EH (cell line): ENCODE measurements at places on chromosomes 16 and 17.
A peak's percentile ranks its signal among the peaks of the same experiment; 100 is the strongest.

- no peak for DNase-seq
These were observed 154.1 kb upstream of the RPL38 start for GRCh38 chr17:74049167-74049966.

GRCh38 chr16:59124056-59124455 is 389.9 kb upstream of the GOT2 start:
- DNase-seq = no peak

DNA sequence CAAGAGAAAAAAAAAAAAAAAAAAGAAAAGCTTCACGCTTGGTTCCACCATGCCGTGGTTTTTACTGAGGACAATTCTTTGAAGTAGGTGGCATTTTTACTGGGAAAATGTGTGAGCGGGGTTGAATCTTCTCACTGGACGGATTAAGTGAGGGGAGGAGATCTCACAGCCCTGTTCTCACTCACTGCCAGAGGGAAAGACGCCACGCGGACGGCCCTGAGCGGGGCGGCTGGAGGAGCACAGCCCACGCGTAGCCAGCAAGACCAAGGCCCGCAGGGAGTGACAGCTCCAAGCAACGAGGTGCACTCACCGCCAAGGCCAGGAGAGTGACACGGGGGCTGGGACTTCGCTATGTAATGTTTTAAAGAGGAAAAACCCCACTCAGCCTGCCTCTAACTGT is 43.1 kb downstream of the MRM3 start:
- DNase-seq = no peak

- no peak for DNase-seq
These were observed 148.9 kb downstream of the RPTOR start for GRCh38 chr17:80693511-80693910.

DNA sequence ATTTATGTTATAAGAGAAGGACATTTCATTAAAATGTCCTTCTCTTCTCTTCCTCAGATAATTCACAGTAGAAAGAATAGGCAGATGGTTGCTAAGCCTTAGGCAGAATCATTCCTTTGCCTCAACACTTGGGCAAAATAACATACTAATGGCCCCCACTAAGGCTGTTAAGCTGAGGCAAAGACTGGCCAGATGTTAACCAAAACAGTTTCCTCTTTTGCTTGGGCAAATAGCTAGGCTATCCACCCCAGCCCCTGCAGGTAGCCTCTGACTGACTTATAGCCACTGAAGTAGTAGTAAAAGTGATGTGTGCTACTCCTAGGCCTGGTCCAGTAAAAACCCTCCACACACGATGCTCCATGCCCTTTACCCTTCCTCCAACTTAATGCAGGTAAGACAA is 55.2 kb downstream of the SPAG9 start:
- no peak for DNase-seq

DNA sequence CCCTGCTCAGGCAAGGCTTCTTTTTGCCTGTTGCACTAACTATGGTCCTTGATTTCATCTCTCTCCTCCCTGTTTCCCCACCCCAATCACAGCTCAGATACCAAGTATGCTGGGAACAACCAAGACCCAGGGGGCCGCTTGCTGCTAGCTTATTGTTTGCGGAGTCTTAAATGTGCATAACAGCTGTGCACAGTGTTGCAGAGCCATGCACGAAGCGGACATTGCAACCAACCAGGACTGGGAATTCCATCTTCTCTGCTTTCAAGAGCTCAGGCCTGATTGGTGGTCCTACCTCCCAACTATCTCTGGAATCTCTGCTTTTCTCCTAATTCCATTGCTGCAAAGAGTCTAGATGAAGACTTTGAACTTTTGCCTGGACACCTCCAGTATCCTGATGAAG is 281.3 kb upstream of the TNRC6C start:
- peak; percentile 39 for DNase-seq

- no peak for DNase-seq
These were observed 16.8 kb downstream of the GALNS start for GRCh38 chr16:88839745-88840599.

- peak; percentile 72 for DNase-seq
These were observed 28.1 kb downstream of the KIAA0513 start for GRCh38 chr16:85055493-85056210.

- DNase-seq = no peak
These were observed 386.7 kb downstream of the UTP18 start for GRCh38 chr17:51647067-51647466.

DNA sequence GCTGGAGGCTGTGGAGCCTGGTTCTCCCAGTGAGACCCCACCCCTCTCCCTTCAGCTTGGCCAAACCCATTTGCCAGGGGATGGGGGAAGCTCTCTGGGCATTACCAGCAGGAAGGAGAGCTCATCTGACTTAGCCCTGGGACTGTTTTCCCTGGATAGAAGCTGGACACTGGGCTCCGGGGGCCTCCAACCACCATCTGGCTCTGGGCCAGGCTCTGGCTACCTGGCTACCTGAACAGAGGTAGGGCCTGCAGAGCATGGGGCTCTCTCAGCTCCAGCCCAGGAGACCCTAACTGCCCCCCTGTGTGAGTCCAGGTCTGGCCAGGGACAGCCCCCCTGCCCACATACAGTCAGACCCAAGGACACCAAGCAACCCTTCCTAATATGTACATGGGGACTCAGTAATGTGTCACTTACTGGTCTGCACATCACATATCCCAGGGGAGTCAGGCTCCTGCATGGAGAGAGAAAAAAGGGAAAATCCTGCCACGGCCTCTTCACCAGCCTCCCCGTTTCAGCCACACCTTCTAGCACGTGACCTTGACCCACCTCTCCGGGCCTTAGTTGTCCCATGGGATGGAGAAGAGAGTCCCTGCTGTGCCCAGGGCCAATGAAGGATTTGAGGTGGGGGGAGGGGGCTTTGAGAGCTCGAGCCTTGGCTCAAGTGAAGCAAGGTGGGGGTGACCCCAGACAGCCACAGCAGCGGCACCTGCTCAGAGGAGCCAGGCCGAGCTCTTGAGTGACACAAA is 13.8 kb downstream of the CNGB1 start:
- DNase-seq = no peak

- DNase-seq = no peak
These were observed 19.7 kb upstream of the SHISA9 start for GRCh38 chr16:12881740-12882139.

- no peak for DNase-seq
These were observed 6.3 kb downstream of the KRT24 start for GRCh38 chr17:40697297-40697696.

GRCh38 chr16:75854152-75854551 is 127.9 kb upstream of the CPHXL start:
- no peak for DNase-seq

DNA sequence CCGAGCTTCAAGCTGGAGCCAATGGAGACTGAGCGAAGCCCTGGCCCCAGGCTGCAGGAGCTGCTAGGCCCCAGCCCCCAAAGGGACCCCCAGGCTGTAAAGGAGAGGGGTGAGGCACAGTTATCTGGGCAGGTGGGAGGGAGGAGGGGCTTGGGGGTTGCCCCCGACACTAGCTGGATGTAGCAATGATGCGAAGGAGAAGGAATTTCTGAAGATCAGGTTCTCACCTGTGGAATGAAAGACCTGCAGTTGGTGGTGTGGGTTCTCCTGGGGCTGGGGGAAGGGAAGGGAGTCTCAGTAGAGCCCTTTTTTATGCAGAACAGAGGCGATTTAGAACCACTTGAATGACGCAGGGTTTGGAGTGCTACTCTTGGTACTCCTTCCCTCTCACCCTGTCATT is 1.8 kb downstream of the ZNF263 start:
- DNase-seq = no peak

- DNase-seq = peak; percentile 15
These were observed 4.7 kb downstream of the KRABD2 start for GRCh38 chr17:8371786-8372185.

DNA sequence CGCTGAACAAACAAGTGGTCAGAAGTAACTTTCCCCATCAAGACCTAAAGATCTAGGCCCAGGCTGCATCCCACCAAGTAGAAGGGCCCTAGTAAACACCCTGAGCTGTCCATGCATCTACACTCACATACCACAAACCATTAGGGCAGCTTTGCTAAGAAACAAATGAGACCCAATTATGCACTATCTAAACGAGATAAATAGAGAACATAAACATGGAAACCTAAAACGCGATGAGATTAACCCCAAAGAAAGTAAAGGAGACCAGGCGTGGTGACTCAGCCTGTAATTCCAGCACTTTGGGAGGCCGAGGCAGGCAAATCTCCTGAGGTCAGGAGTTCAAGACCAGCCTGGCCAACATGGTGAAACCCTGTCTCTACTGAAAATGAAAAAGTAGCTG is 5.8 kb downstream of the TXNDC11 start:
- no peak for DNase-seq

- no peak for DNase-seq
These were observed 23.3 kb downstream of the UNK start for GRCh38 chr17:75807861-75808260.

DNA sequence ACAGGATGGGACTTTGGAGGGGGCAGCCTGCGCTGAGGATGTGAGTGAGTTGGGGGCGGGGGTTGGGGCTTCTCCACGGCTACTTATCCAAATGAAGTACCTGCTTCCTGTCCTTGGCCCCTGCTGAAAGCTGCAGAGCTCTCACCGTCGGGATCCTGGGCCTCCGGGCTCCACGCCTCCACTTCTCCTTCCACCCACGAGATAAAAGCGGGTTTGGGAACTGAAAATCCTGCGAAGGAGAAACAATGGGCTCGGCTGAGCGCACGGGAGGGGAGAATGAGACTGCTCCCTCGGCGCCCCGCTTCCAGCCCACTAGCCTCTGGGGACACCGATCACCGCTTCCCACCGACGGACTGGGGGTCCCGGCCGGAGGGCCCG is 486 bp downstream of the ZNF785 start:
- no peak for DNase-seq

GRCh38 chr17:69588316-69588715 is 173.8 kb downstream of the MAP2K6 start:
- DNase-seq = no peak

- DNase-seq = no peak
These were observed 197.3 kb upstream of the SDK2 start for GRCh38 chr17:73841431-73842060.

DNA sequence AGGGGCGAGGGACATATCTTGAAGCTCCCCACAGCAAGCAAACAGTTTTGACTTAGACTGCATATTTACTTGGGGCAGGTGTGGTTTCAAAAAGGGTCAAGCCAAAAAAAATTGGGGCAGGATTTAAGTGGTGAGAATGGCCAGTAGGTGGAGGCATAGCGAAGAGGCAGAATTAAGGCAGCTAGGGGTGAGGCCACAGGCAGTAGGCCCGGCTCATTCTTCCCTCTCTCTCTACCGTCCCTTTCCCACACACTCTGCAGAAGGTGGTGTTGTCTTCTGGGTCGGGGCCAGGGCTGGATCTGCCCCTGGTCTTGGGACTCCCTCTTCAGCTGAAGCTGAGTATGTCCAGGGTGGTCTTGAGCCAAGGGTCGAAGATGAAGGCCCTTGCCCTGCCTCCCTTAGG is 2.6 kb downstream of the SHBG start:
- DNase-seq = peak; percentile 62

- DNase-seq = peak; percentile 61
These were observed 4.3 kb upstream of the MYL4 start for GRCh38 chr17:47204722-47205418.

GRCh38 chr17:37450112-37450511 is 39.6 kb upstream of the DUSP14 start:
- no peak for DNase-seq

DNA sequence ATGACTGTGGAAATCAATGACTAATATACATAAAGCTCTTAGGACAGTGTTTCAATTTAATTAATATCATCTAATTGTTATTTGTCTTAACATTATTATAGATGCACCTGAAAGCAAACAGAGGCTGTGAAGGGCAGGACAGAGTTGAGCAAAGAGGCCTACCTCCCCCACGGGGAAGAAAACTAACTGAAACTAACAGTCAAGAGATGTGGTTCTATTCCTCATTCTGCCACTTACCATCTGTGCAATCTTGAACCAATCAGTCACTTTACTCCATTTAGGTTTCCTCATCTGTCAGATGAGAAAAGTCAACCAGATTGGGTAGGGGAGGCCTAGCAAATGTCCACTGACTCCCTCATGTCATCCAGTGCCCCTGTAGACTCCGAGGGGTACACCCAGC is 59.1 kb downstream of the C17orf67 start:
- DNase-seq = no peak

- no peak for DNase-seq
These were observed 9.2 kb upstream of the GLIS2 start for GRCh38 chr16:4306470-4307214.

DNA sequence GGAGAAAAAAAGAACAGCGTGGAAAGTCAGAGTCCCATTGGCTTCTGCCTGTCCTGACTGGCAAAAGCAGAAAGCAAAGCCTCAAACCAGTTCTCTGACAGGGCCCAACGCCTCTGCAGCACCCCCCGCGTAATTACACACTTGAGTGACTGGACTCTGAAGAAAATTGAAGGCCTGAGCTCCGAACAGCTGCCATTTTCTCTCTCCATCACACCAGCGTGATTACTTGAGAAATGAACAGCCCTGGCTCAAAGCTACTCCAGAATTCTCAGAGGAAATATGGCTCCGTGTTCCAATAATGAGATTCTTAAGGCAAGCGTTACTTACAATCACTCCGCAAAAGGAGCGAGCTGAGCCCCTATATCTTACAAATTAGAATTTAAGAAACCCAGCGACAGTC is 142.7 kb upstream of the C17orf78 start:
- DNase-seq = no peak

GRCh38 chr17:79844869-79845600 is 5.8 kb upstream of the CBX4 start:
- DNase-seq = peak; percentile 42

DNA sequence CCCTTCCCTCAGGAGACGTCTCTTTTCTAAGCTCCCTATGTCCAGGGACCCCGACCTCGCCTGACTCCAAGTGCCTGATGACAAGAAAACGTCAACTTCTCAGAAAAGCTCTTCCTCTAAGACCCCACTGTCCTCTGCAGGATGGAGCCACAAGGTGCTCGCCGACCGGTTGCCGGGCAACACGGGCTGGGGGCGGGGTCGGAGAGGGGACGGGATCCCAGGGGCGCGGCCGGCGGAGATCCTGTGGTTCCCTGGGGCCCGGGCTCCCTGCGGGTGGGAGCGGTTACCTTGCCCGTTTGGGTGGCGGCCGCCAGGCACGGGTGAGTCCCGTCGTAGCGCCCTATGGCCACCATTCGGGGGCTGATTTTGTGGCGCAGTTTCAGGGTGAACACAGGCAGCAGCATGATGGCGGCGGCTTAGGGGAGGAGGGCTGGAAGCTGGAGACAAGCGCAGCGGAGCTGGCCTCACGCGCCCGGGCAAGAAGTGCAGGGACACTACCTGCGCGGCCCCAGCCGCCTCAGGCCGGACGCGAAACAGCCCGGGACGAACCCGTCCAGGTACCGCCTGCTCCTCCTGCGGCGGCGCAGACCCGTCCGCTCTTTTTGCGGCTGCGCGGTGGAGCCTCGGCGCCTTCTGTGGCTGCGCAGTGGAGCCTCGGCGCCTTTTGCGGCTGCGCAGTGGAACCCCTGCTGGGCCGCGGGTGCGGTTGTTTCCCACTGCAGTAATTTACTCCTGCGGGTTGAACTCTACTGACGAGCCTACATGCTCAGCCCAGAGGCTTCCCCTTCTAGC is at the start of gene BBS2:
BBS2 (minus strand) TSS at position 566 of the 792 bp plus-strand sequence; CDS start at position 404, 162 bp downstream.
- peak; percentile 85 for DNase-seq

- DNase-seq = no peak
These were observed 40.8 kb downstream of the METRNL start for GRCh38 chr17:83119987-83120864.

- no peak for DNase-seq
These were observed 40.1 kb downstream of the ZNF276 start for GRCh38 chr16:89761304-89761922.
